EH (cell line): ENCODE measurements at places on chromosomes 1 and 21.
A peak's percentile ranks its signal among the peaks of the same experiment; 100 is the strongest.

DNA sequence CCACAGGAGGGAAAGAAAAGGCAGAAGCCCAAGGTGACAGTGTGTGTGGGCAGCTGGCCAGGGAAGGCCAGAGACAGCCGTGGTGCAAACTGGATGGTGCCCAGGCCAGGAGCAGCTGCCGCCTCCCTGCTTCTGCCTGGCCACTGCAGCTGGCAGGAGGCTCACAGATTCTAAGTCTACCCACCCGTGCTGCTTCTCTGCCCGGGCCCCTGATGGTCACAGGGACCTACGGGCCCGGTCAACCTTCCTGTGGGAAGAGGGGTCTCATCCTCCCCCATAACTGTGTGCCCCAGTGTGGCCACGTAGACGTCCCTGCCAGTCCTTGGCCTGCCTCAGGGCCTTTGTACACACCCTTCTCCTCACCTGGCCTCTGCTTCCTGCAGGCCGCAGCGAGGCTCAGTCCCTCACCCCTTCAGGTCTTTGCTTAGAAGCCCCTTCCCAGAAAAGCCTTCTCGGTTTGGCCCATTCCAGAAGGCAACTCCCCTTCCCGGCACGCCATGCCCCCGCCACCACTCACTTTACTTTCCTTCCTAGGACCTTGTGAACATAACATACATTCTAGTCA lies 192.6 kb upstream of the AJAP1 start:
- no peak for DNase-seq

DNA sequence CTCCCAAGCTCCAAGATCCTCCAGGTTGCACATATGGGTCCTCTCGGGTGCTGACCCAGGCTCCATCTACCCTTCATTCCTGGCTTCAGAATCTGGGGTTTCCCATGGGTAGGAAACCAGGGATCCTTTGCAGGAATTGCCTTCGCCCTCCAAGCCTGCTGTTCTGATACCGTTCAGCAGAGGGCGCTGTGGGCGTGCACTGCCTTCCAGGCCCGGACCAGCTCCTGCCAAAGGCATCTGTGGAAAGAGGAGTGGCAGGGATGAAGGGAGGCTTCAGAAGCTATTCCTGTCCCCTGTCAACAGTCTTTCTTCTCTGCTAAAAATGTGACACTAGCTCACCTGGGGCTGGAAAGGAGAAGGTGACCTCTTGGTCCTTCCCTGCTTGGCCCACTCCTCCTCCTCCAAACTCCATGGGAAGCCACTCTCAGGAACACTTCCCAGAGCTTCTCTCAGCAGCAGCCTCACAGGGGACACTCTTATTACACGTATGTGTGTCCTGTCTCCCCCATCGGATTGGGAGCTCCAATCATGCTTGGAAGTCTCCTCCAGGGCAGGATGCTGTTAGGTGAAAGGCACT lies 71.2 kb downstream of the VWA5B1 start:
- peak; percentile 66 for DNase-seq

DNA sequence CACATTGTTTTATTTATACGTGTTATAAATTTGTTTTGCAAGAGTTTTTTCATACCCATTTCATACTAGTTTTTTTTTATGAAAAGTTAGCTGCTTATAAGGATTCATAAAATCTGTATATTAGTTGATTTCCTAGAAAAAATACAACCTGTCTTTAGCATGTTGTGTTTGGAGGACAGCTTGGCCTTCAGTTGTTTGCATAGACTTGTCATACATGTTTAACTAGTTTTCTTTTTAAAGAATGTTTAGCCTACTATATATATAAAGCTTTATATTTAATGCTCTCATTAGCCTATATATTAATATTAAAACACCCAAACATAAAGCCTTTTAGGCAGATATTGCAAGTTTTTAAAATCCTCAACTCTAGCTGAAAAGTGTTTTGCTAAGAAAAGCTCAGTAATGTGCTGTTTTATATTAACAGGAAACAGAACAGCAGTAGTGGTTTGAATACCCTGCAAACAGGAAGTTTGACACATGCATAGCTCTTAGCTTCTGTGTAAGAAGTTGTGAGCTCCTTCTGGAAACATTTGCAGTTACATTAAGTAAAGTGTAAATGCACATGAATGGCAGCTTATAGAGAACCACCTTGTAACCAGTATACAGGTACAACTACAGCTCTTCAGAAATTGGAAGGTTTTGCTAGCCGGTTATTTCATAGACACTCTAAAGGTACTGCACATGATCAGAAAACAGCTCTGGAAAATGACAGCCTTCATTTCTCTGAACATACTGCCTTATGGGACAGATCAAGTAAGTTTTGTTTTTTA lies at the start of gene PRKACB:
TSS of gene PRKACB (plus strand) at position 476 of the 770 bp plus-strand sequence. CDS start at position 567, 91 bp downstream.
- DNase-seq, result peak; percentile 59

- DNase-seq, result no peak
These were observed 1.1 kb upstream of the B3GALT5 start for GRCh38 chr21:39611551-39612190.

GRCh38 chr1:245810789-245811337 lies 656.1 kb downstream of the KIF26B start:
- no peak for DNase-seq

GRCh38 chr1:50393522-50394120 lies 29.6 kb downstream of the DMRTA2 start:
- no peak for DNase-seq

DNA sequence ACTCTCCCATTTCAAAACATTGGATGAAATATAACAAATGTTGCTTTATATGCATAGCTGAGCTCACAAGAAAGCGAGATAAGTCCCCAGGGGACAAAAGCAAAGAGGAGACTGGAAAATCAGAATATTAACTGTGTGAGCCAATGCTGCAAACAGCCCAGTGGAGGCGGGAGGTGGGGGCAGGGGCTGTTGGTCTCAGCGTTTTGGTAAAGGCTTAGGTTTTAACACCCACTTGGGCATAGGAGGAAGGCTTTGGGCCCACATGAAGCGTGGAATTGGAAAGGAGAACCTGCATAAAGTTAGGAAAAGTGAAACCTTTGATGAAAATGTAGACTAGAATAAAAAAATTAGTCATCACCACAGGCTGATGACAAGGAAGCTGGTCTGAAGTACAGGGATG lies 30.2 kb upstream of the SMIM12 start:
- no peak for DNase-seq

- peak; percentile 45 for DNase-seq
These were observed 723.2 kb upstream of the CXADR start for GRCh38 chr21:16789636-16790035.

GRCh38 chr1:23980728-23981070 lies 572 bp upstream of the SRSF10 start:
- DNase-seq, result peak; percentile 56

DNA sequence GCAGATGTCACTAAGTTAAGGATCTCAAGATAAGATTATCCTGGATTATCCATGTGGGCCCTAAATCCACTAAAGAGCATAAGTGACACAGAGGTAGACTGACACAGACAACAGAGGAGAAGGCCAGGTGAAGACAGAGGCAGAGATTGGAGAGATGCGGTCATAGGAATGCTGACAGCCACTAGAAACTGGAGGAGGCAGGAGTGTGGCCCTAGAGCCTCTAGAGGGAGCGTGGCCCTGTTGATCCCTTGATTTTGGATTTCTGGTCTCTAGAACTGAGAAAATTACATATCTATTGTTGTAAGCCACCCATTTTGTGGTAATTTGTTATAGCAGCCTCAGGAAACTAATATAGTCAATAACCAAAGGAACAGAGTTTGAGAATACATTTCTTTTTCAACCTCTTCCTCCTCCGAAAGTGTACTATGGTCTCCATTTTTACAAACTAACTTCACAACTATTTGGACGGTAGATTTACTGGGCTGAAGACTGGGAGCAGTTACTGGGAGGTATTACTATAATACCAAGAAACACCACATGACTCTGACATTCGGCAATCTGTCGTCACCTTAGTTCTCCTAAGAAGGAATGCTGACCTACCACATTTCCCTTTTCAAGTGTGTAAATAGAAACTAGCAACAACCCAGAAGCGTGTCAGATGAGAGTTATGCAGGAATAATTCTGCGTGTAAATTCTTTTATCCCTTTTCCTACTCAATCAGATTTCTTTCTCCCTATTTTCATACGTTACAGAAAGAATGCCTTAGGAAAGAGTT lies 116.0 kb upstream of the ZNHIT6 start:
- no peak for DNase-seq

- no peak for DNase-seq
These were observed 6.0 kb downstream of the RSPH1 start for GRCh38 chr21:42489991-42490390.

- peak; percentile 64 for DNase-seq
These were observed 17.4 kb upstream of the SLC2A5 start for GRCh38 chr1:9086796-9087195.

- no peak for DNase-seq
These were observed 25.0 kb downstream of the MTARC1 start for GRCh38 chr1:220811695-220812094.

- DNase-seq, result peak; percentile 86
These were observed 89.1 kb upstream of the KCNK2 start for GRCh38 chr1:214993419-214993818.

- peak; percentile 86 for DNase-seq
These were observed at the start of gene AGO3 for GRCh38 chr1:35930593-35931445. AGO3 (plus strand) TSS chr1:35931105; CDS start chr1:35931427, 322 bp downstream.

GRCh38 chr21:41689289-41689583 lies 77.6 kb downstream of the RIPK4 start:
- no peak for DNase-seq

- DNase-seq, result peak; percentile 89
These were observed 738.0 kb downstream of the PTPRU start for GRCh38 chr1:29974316-29974724.

DNA sequence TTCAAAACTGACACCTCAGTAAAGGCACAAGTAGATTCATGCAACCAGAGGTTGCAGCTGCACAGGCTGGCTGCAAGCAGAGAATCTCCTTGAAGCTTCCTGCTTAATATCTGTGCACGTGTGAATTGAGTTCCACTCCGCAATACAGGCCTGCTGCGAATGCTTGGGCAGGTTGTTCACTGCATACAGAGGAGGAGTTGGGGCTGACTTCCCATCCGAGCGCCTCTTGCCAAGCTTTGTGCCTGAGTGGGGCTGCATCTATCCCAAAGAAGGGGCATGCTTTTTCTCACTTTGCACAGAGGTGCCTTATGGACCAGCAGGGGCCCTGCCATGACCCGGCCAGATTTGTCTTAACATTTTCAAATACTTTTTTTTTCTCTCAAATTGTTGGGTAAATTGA lies 17.9 kb upstream of the PADI1 start:
- DNase-seq, result no peak

- peak; percentile 14 for DNase-seq
These were observed 72.0 kb downstream of the GDAP2 start for GRCh38 chr1:117857418-117857817.

DNA sequence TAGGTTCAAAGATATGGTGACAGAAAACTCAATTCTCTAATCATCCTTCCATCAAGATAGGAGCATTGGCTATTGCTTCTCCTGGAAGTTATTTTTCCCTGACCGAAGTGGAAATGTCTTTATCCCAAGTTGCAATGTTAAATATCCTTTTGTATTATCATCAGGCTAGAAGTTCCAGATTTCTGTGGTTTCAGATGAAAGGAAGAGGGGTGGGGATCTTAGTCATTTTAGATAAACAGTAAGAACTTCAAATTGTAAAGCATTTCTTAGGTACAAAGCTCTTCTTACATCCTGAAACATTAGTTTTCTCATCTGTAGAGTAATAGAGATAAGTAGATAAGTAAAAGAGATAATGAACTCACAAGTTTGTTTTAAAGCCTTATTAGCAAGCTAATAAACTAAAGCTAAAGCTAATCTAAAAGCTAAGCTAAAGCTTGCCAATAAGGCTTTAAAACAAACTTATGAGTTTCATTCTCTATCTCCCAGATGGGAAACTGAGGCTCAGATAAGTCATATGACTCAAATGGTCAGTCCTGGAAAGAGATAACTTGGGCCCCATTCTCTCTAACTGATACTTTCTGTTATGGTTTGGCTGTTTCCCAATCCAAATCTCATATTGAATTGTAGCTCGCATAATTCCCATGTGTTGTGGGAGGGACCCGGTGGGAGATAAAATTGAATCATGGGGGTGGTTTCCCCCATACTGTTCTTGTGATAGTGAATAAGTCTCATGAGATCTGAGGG lies 99.2 kb upstream of the KCNK2 start:
- DNase-seq, result peak; percentile 64

GRCh38 chr1:233097959-233098580 lies 147.7 kb downstream of the NTPCR start:
- DNase-seq, result no peak

- DNase-seq, result no peak
These were observed 10.0 kb downstream of the MRAP start for GRCh38 chr21:32308696-32309095.

GRCh38 chr1:167330601-167331293 lies 110.1 kb downstream of the POU2F1 start:
- no peak for DNase-seq

DNA sequence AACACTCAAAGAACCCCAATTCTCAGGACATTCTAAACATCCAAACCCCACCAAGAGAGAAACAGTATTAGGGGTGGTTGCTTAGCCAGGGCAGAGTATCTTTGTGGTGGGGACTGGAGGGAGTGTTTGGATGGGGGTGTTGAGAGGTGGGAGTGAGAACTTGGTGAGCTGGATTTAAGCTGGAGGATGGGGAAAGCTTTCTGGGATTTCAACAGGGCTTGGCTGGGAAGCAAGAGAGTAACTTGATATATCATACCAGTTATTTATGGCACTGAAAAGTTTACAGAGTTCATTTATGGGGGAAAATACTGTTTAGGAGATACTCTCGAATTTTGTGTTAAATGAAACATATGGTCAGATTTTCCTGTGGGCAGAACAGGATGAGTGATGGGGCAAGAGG lies 6.8 kb upstream of the CNIH3 start:
- no peak for DNase-seq

DNA sequence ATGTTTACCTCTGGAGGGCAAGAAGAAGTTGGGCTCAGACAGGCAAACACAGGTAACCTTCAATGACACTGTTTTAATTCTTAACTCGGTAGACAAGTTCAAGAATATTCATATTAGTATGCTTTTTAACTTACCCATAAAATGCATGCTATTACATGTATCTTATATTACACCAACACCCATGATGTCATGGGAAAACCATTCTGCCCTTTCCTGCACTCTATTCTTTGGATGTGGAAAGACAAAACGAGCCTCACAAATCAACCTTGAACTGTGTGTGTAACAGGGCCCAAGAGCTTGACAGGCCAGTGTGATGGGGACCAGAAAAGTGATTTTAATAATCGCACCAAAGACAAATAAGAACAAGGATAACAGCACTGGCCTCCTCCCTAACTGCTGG lies 22.6 kb upstream of the RAP1GAP start:
- no peak for DNase-seq
